NCI-H1092 (cell line): ENCODE measurements at places on chromosomes 2 and 18.

DNA sequence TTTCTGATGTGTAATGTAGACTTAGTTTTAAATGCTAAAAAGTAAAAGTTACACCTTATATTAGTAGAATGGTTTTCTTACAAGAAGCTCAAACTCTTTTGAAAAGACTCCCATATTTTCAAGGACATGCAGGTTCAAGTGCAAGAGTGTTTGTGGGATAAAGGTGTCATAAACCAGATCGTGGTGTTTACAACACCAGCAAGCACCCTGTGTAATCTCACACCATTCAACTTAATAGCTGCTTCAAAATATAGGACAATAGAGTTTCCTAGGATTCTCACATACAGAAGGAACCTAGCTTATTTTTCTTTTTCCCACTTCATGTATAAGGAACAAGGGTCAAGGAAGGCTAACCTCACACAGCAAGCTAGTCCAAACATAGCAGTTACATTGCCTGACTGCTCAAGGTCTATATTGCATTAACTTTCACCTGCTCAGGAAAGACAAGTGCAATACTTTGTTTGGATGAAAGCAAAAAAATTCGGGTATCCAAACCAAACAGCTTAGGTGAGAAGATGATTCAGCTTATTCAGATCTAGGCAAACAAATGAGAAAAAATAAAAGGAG is 172.3 kb downstream of the IKZF2 start:
- no peak for DNase-seq

DNA sequence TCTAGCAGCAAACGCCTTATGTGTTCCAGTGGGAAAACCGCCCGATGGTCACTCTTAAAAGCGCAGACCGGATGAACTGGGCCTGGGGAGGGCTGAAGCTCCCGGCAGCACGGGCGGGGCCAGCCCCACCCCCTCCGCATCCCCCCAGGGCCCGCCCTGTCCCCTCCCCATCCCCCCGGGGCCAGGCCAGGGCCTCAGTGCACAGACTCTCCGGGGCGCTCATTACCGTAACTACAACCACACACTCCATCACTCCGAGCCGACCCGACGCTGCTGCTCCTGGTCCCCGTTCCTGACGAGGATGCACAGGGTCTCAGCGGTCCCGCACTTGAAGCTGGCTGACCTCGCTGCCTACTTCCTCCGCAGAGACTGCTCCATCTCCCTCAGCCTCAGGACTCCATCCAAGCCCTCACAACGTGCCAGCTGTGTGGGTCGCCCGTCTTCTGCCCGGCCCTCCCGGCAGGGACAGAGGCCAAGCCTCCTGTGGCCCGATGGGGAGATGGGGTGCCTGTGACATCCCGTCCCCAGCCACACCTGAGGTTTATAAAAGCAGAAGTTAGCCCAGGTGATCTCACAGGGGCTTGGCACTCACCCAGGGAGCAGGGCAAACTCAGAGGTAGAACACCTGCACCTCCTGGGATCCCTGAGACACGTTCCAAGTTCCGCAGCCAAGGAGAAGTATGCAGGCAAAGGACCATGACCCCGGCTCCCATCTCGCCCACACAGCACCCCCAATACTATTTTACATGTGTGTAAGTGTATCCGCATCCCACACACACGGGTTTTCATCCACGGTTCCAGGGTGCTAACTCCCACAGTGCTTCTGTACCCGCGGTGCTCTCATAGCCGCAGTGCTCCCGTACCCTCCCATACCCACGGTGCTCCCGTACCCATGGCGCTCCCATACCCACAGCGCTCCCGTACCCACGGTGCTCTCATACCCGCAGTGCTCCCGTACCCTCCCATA is 36.0 kb downstream of the SLC66A2 start:
- DNase-seq: no peak

GRCh38 chr18:51300912-51301311 is 103.4 kb upstream of the MEX3C start:
- no peak for DNase-seq

DNA sequence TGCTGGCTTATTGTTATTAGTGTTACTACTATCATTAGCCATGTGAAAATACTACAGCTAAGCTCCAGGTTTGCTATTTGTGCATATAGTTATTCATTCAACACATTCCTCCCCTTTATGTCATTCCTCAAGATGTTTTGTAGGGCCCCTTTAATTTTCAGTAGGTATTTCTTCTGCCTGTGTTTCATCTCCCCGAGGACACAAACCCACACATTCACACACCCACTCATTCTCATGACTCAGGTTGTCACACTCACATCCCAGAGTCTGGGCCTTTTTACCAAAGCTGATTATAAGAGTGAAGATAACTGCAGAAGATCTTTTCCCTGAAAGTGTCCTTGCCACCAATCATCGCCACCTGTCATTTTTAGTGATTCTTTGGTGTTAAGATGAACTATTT is 68.6 kb upstream of the SPOPL start:
- DNase-seq: no peak

DNA sequence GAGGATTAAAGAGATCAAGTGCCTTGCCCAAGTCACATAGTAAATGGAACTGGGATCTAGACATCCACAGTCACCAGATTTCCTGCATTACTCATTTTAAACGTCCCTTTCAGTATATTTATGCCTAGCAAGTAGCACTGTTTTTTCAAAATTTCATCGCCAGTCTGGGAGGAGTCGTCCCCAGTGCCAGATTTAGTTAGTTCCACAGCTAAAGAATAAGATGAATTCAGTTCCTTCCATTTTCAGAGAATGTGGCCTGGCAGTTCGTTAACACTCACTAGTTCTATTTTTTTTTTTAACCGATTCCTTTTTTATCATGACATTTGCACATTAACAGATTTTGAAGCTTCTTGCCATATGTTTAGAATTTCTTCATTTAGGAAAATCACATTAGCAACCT is 11.2 kb downstream of the GRP start:
- DNase-seq: no peak

DNA sequence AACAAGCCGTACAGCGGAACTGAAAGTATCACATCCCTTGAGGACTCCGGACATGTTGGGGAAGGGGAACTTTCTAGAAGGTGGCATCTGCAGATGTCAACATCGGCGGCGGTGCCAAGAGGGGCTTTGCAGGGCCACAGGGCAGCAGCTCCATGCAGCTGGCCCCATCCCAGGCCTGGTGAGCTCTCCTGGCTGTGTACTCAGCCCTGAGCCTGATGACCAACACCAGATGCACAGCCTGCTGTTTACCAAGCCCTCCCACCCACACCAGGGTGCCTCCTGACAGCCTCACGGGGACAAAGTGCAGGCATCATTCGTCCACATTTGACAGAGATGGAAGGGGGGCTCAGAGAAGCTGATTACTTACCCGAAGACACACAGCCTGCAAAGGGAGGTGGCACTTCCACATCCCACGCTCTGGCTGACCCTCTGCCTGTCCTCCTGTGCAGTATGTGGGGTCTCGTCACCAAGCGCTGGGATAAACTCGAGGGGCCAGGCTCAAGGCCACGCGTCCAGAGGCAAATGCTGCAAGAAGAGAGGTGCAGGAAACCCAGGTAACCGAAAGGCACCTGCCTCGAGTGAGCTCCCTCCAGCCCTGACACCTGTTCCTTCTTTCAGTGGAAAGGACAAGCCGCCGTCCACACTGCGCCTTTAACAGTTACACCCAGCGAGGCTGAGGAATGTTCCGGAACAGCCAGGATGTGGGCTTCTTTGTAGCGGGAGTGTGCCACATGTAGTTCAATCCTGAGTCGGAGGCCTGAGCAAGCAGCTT is 69.0 kb upstream of the ASAP2 start:
- no peak for DNase-seq

- no peak for DNase-seq
Measured at GRCh38 chr2:1377473-1377872, 35.8 kb upstream of the TPO start.

- DNase-seq: no peak
Measured at GRCh38 chr2:187324631-187325030, 123.4 kb downstream of the CALCRL start.

- no peak for DNase-seq
Measured at GRCh38 chr2:105437708-105438103, 38.9 kb upstream of the FHL2 start.

DNA sequence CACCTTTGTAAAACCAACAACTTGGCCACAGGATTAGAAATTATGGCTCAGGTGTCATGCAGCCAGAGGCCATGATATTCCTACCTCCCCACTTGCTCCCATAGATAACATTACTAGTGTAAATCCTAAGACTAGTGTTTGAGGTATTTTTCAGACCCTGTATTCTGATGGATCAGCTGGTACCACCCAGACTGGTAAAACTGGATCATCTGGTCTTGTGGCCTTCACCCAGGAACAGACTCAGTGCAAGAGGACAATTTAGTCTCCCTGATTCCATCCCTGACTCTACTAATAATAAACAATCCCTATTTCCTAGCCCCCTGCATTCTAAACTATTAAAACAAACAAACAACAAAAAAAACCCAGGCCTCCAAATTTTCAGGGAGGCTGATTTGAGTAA is 121.0 kb downstream of the ALPK2 start:
- no peak for DNase-seq
